Activated T-helper 9 cell treated with anti-CD3 and anti-CD28 coated beads, Interleukin-2, amount 50 U/mL, for 16 hours (primary cell): ENCODE measurements at places on chromosomes 4 and X.

- DNase-seq, result no peak
These were observed 589.2 kb downstream of the SH3BGRL start for GRCh38 chrX:81791086-81791485.

- no peak for DNase-seq
These were observed 210.8 kb downstream of the SPOCK3 start for GRCh38 chr4:167023364-167023925.

- no peak for DNase-seq
These were observed 95.9 kb upstream of the FAT1 start for GRCh38 chr4:186819342-186820086.

DNA sequence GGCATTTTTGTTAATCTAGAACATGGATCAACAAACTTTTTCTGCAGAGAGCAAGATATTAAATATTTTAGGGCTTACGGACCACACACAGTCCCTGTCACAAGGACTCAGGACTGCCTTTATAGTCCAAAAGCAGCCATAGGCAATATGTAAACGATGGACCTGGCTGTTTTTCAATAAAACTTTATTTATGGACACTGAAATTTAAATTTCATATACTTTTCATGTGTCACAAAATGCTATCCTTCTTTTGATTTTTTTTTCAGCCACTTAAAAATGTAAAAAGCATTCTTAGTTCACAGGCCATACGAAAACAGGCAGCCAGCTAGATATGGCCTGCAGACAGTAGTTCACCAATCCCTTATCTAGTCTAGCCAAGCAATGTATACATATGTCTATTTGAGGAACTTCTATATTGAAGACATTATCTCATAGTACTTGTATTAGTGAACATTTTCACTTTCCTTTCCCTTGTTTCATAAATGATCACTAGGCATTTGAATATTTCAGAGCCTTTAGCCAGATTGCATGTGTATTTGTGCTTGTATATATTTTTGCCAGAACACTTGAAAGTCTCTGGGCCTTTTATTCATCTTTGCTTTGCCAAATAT is 350.9 kb downstream of the RPA4 start:
- DNase-seq, result no peak

- no peak for DNase-seq
These were observed 139.0 kb downstream of the CORIN start for GRCh38 chr4:47698837-47699236.

DNA sequence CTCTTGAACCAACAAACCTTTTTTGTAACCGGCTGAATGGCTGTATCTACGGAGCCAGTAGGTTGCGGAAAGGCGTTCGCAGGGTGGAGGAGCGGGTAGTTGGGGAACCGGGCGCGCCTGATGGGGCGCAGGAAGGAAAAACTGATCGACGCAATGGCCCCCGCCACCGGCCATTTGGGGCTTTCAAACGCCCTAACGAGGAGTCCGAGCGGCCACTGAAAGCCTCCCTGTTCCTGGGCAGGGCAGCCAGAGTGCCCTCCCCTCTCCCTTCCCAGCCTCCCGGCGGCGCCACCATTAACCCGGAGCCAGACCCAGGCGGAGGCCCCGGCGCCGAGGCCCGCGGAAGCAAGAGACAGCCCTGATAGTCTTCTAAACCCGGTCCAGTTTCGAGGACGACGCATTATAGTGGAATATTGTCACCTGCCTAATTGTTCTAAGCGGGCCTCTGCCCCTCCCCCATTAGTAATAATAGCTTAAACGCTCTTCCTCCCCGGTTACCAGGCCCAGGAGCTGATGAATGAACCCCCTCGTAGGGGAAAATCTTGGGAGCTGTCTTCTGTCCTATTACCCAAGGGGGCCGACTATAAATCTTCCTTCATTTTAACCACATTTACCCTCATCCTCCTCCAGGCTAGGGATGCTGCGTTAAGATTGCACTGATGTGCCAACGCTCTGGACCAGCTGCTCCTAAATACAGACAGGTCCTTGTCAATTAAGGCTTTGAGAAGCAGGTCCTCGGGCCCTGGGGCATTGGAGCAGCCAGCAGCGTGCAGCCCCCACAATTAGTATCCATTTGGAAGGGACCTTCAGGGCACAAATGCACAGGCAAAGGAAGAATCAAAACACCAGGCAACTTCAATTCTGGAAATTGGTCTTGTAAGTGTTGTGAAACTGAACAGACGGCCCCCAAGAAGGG is 61.6 kb upstream of the TMEM33 start:
- no peak for DNase-seq

DNA sequence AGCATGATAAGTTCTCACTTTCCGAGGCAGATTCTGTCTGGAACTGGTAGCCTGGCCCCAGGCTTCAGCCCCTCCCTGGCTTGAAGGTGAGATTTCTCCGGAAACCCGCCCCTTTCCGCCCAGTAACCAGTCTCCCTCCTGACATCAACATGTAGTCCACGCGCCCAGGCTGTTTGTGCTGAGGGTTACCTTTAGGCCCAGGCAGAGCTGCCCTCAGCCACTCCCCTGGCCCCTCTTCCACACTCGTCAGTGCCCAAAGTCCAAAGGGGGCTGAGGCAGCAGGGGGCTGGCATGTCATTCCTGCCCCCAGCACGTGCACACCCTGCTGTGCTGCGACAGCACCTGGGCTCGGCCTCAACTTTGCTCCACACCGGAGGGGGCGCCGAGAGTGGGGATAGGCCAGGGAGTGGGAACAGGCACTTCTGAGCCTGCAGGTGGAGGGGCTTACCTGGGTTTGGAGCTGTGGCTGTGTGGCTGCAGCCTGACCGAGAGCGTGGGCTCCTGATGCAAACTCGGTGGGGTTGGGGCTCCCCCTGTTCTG is 69.5 kb upstream of the ANK2 start:
- no peak for DNase-seq

GRCh38 chr4:150139297-150139865 is 61.1 kb downstream of the DCLK2 start:
- DNase-seq, result no peak

GRCh38 chr4:10747186-10747585 is 62.6 kb upstream of the CLNK start:
- no peak for DNase-seq

GRCh38 chr4:80196259-80196921 is 913 bp upstream of the PRDM8 start:
- no peak for DNase-seq

- DNase-seq, result no peak
These were observed 41.0 kb upstream of the AGA start for GRCh38 chr4:177483271-177483670.

GRCh38 chr4:120071192-120071795 is 4.6 kb upstream of the MAD2L1 start:
- peak; percentile 11 for DNase-seq

DNA sequence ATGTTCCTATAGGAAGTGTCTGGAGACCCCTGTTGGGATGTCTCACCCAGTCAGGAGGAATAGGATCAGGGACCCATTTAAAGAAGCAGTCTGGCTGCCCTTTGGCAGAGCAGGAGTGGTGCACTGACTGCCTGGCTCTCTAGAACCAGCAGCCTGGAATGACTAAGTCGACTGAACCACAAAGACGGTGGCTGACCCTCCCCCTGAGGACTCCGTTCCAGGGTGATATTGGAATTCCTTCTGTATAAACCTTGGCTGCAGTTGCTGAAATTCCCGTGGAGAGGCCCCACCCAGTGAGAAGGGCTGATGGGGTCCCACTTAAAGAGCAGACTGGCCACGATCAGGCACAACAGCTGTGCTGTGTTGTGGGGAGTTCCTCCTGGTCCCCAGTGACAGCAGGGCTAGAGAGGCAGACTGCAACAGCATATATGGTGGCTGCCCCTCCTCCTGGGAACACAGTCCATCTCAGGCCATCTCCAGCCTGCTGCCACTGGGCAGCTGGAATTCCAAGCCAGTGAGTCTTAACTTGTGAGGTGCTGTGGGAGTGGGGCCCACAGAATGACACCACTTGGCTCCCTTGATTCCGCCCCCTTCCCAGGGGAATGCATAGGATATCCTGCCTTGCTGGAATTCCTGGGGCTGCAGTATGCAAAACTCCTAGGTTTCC is 41.8 kb upstream of the RLIM start:
- no peak for DNase-seq

- no peak for DNase-seq
These were observed 33.2 kb upstream of the BMP15 start for GRCh38 chrX:50877310-50877709.

DNA sequence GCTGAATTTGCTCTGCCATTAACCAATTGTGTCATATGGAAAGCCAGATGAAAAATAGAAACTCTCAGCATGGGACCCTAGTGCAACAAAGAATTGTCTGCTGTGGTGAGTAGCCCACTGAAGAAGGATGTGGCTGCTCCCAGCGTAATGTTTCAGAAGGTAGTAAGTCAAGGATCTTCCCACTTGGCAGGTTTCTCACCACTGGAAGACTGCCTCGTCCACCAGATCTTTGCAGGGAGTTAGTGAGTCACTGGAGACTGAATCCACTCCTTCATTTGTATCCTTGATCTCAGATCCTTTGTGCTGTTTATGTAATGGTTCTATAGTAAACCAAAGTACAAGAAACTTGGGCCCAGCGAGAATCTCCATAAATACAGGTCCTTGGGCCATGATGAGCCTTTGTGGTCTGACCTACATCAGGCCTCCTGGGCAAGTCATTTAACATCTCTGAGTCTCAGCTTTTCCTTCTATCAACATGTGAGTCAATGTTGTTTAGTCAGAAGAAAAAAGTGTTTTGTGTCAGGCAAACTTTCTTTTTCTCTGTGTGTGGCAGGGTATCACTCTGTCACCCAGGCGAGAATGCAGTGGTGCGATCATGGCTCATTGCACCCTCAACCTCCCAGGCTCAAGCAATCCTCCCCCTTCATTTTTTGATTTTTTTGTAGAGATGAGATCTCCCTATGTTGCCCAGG is 78.0 kb upstream of the CCDC160 start:
- DNase-seq, result no peak

DNA sequence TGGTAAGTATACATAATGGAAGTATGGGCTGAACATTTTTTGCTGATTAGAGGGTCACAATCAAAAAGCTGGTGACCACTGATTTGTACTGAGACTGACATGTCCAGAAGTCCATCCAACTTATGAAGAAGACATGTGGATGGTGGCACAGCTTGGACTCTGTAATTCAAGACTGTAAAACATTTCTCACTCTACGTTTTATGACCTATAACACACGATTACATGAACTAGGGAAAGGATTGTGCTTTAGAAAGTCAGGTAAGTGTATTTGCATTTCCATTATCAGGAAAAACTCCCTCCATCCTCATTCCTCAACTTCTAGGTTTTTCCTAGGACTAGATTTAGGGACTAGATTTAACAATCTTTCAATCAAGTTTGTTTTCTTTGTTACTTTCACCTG is 30.5 kb upstream of the OCIAD2 start:
- no peak for DNase-seq

GRCh38 chr4:16952462-16952871 is 54.0 kb upstream of the LDB2 start:
- no peak for DNase-seq

DNA sequence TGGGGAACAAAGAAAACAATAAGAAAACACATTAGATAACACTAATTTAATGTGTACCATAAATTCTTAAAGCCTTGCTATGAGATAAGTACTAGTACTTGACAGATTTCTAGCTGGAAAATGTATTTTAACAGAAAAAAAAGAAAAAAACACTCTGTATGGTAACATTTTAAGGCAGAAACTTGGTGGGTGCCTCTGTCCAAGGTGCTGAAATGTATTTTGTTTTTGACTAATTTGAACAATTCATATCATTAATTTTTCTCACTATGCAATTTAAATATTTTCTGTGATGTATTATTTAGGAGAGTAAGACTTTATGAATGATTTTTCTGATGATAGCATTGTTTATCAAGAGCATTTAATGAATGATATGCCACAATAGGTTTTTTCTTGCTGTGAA is 107.5 kb downstream of the GABRG1 start:
- DNase-seq, result no peak

- no peak for DNase-seq
These were observed 68.4 kb downstream of the RHOH start for GRCh38 chr4:40264995-40265909.

DNA sequence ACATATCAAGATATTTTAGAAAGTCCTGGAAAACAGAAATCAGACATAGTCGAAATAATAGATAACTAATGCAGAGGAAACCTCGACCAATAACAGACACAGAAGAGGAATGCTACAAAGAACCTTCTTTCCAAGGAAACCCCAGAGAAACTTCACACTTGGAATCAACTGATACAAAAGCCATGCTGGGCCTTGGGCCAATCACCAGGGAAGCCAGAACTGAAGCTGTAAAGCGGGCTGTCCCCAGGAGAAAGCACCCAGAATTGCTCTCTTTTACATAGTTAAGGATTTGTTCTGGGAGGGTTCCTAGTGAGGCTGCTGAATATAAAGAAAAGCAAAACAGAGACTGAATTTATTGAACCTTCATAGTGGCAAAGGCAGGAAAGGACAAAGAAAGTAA is 100.5 kb downstream of the PRDM5 start:
- DNase-seq, result no peak

DNA sequence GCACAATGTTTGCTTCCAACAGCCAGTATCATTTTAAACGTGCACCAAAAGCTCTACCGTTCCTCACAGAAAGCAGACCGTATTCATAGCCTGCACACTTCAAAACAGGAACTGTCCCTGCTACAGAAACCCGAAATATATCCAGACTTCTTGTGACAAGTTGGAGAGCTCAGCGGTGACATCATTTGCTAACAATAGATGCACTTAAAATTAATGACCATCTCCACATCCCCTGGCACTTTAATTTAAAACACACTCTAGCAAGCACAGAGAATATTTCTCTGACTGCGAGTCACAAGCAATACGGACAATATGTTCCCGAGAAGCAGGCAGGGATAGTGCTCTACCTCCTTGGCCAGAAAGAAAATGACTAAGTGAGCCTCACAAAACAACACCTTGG is 2.5 kb downstream of the NYX start:
- no peak for DNase-seq

DNA sequence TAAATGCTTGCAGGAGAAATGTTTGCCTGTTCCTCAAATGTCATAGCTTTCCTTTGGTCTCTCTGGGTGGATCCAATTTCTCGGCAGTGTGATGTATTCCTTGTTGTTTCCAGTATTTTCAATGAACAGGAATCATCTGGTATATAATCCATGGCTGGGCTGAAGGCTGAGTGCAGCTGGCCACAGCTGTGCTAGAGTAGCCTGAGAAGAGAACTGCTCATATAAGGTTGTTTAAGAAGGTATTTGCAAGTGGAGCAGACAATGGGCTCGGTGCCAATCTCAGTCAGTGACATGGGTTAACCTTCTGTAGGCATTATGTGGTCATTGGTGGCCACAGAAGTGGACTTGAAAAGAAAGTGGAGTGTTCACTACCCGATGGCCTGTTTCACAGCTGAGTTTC is 390.3 kb downstream of the SPRY1 start:
- DNase-seq, result no peak

DNA sequence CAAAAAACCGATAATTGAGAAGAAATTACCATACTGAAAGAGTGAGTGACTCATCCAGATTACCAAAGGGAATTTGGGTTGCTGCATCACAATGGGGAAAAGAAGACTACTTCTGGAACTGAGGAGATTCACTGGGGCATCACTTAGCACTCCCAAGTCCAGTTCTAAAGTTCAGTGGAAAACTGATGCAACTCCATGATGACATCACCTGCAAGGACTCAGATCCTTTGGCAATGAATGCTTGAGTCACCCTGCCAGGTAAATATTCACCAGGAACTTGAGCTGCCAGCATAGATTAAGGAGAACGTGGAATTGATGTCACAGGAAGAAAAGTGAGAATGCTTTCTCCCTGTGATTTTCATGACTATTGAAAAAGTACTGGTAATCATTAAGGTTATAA is 32.0 kb upstream of the SMIM10L2A start:
- no peak for DNase-seq

- no peak for DNase-seq
These were observed 2.2 kb downstream of the NMU start for GRCh38 chr4:55633903-55634302.

- DNase-seq, result no peak
These were observed 193.1 kb upstream of the GPC4 start for GRCh38 chrX:133608406-133608805.
